ENCODE measurements at places on chromosomes 12 and 14.
A peak's percentile ranks its signal among the peaks of the same experiment; 100 is the strongest.

- no peak for DNase-seq
These were observed 28.8 kb downstream of the ETNK1 start for GRCh38 chr12:22653791-22654190.

GRCh38 chr12:55847603-55848291 lies 5.0 kb upstream of the MMP19 start:
- no peak for DNase-seq

DNA sequence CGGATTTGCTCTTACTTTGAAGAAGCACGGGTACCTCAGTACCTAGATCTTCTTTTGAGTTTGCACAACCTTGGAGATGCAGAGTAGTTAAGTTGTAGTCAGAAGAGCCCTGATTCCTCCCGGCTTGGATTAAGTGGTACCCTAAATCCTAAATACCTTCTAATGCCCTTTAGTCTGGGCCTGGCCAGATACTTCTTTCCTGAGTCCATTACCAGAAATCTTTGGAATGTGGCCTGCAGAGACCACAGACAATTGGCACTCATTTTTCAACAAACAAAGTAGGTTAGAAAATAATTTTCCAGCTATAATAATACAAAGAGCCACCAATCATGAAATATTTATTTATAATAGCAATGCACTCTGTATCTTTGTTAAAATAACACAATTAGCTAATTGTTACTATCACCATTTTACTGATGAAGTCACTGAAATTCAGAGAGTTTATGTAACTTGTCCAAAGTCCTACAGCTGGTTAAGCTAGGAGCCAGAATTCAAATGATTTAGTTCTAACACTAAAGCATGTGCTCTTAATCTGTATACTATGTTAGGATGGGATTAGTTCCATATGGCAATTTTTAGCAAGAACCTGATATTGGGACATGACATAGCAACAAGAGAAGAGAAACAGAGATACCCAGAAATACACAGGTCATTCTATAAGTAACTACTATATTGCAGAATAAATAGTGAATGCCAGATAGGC lies 132.1 kb upstream of the PDZRN4 start:
- no peak for DNase-seq

GRCh38 chr12:79071498-79071897 lies 206.9 kb downstream of the SYT1 start:
- no peak for DNase-seq

DNA sequence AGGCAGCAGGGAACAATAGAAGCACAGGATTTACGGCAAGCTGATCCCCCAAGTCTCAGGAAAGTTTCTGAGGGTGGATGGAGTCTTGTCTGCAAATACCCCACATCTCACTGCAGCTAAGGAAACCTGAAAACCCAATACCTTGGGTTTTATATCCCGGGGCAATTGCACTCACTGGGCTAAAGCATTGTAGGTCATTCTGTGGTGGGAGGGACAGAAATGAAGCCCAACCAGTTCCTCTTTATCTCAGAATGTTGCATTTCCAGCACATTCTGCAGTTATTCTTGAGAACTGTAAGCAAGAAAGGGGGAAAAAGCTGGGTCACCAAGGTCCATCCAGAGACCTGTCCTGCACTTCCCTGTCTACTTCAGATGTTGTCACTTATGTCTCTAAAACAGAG lies 39.8 kb downstream of the C12orf42 start:
- DNase-seq: no peak

GRCh38 chr14:76710056-76711010 lies 50.9 kb upstream of the VASH1 start:
- DNase-seq: no peak

GRCh38 chr12:122533856-122534255 lies 6.8 kb downstream of the KNTC1 start:
- DNase-seq: no peak

DNA sequence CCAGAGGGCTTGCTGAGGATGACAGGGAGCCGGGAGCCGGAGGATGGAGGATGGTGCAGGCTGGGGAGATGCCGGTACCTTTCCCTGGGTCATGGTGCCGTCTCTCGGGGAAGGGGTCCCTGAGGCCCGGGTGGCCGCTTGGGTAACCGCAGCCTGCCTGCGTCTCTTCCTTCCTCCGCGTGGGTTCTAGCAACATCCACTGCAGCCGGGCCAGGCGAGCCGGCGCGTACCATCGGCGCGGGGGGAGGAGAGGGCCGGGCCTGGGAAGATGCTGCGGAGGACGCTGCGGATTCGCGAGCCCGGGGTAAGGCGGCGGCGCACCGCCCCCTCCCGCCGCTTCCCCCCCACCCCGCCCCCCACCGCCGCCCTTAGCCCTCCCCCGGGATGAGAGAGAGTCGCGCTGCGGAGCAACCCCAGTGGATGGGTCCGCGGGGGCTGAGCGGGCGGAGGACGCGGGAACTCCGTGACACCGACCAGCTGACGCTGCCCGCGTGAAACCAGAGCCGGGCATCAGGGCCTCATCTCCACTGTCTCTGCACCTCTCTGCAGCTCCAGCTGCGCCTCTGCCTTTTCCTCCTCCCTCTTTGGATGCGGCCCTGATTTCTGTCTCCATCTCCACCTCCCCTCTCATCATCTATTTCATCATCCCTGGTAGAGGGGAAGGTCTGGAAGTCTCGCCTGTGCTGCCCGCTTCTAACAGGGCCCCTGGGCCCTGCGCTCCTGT lies at the start of gene FAIM2:
Gene FAIM2 (minus strand): TSS at position 201 of the 724 bp plus-strand sequence. CDS start 108 bp downstream, at position 93.
- peak; percentile 42 for DNase-seq

DNA sequence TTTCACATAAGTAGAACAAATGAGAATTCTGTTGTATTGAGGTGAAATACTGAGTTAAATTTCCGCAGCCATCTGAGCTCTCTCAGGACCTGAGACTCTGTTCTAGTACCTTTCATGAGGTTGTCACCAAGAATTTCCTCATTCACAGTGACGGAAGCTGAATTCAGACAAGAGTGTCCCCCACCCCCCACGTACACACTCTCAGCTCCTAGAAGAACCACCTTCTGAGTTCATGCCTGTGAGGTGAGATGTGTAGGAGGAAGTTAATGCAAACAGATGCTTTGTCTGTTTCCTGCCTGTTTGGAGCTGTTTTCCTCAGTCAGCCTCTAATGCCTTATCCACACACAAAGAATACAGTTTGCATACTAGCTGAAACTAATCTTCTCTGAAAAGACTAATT lies 18.2 kb downstream of the BICDL1 start:
- DNase-seq: no peak

GRCh38 chr12:6336079-6336888 lies 5.6 kb downstream of the TNFRSF1A start:
- no peak for DNase-seq

- no peak for DNase-seq
These were observed 12.7 kb downstream of the EML1 start for GRCh38 chr14:99805757-99806439.

DNA sequence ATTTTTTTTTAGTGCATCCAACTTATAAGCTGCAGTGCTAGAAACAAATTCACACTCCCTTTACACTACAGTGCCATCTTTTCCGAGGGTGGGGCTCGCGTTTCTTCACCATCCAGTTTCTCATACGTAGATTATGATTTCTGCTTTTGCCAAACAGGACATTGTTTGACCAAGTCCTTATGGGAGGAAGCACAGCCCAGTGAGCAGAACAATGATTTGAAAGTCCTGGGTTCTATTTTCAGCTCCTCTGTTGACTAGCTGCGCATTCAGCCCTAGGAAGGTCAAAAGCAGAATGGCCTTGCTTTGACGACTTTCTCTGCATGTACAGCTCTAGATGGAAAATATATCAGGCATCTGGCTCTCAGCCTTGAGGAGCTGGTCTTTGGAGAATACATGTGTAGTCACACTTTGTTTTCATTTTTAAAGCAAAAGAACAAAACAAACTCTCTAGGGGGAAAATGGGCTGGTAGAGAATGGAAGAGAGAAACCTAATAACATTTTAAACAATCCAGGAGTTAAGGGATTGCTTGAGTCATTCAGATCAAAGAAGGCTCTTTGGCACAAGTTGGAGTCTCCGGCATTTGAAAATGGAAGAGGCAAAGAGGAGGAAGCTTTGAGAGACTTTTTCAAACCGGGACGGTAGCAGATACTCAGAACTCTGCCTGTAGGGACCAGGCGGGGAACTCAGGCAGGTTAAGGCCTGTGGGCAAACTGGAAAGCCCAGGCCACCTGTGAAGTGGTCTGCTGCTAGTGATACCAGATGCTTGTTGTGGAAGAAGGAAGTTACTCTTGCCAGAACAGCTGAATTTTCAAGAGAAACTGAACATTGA lies 257.3 kb upstream of the PLEKHG7 start:
- DNase-seq: no peak

DNA sequence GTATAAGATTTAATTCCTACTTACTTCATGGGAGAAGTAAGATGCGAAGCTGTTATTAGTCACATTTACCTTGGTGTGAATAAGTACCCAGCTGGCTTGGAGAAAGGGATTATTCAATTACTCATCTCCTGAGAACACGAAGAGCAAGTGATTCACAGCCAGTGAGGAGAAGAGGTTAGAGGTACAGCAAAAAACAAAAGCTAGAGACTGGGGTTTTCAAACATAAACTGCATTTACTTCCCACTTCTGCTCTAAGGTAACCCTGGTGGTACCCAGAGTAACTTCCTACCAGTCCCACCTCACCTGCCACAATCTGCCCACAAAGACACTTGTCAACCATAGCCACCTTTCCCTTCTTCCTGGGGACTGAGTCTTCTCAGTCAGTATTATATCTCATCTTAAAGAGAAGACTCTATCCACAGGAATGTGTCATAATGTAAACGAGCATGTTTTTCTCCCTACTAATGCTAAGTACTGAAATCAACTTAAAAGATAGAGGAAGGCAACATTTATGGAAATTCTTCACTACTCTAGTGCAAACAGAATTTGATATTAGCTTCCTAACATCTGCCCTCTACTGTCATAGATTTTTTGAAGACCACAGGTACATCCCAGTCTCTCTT lies 6.0 kb upstream of the IL22 start:
- no peak for DNase-seq

DNA sequence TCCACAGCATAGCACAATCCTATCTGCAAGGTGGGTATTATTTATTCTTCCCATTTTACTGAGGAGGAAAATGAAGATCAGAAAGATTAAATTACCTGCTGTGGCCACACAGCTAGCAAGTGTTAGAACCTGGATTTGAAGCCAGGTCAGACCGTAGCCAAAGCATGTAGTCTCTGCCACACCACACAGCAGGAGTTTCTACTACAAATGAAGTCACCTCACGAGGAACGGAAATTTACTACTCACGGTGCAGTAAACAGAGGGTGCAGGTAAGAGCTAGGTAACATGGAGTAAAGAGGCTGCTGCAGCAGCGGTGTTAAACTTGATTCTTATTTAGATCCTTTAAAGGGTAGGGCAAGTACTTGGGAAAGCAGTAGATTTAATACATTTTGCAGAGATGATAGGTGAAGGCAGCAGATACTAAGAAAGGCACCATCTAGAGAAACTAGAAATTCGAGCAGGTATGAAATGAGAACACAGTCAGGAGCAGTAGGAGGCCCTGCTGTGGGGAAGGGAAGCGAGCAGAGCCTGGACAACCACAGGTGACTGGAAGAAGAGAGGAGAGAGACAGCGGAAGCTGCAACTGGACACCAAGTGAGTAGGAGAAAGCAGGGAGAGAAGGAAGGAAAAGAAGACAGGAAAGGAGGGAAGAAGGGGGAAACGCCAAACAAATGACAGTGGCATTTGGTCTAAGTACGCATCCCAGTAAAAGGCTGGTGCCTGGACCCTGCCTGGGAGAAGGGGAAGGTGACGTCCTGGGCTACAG lies 21.5 kb downstream of the SPTB start:
- no peak for DNase-seq

GRCh38 chr14:105530285-105531087 lies 4.1 kb downstream of the TMEM121 start:
- no peak for DNase-seq

- no peak for DNase-seq
These were observed 5.6 kb downstream of the REM2 start for GRCh38 chr14:22888662-22889061.

DNA sequence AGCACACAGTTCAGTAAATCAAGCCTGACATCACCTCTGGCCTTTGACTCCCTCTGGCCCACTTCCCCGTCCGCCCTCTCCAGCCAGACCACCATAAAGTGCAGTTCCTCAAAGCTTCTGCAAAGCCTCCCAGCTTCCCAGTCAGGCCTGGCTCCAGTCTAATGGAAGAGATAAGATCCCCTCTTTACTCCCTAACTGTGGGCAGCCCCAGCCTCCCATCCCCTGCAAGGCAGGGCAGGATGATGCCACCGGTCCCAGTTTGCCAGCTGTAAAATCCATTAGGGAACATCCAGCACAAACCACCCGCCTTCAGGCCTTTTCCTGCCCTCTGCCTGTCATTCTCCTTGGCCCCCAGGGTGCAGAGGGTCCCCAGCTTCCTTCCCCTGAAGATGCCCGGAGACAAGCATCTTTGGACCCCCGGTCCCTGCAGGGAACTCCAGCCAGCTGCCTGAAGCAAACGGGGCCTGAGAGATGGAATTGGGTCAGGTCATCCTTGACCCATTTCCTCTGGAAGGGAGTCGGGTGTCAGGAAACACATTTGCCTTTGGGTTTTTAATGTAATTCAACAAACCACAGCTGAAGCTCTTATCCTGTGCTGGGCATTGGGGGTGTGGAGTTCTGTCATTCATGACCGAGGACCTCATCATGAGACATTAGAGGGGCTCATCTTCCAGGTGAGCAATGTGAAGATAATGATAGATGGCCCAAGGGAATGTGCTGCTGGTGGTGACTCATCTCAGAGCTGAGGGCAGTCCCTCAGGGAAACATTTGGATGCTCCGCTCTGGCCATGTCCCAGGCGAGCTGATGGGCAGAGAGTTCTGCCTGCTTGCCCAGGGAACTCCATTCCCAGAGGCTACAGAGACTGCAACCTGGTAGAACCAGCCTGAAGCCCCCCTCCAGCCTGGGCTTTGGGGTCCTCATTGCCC lies 93.8 kb upstream of the CLMN start:
- DNase-seq: no peak

DNA sequence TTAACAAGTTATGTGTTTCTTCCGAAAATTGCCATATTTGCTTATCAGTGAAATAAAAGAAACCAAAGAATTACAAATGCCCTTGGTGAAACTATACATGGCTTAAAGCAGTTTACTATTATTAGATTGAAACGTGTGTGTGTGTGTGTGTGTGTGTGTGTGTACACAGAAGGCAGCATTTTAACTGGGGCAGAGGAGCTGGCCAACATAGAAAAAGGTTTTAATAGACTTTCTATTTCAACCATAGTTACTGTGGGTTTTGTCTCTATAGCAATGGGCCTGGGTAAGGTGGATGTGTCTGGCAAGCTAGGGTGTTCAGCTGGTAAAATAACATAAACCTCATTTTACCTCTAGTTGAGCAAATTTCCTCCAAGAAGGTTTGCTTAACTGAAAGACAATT lies 6.5 kb downstream of the PRICKLE1 start:
- DNase-seq: no peak

DNA sequence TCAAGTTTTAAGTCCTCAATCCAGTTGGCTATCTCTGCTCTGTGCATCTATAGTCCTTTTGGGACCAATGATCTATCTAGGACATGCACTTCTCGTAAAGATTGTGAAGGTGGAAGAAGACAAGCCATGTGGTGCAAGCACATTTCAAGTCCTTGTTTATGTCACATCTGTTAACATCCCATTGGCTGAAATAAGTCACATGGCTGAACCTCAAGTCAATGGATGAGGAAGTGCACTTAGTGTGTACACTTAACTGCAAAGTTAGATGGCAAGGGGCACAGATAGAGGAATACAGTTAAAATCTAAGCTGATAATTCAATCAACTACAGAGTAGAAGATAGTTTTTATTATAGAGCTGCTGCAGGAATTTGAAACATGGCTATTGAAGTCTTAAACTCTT lies 362.8 kb upstream of the TBX3 start:
- DNase-seq: no peak

Data from GM12891 (cell line).